ENCODE measurements at places on chromosomes 1 and 21. TPM values are rescaled to one million over a fixed set of nuclear protein-coding genes. Genes with fewer than 3 reads are reported as not detected.

The ZNHIT6 gene
- 14.8 TPM for total RNA-seq

The SPRR1B gene
- total RNA-seq = not detected

The IGSF3 gene
- total RNA-seq = 0.14 TPM

The SH3BGR gene
- 1.3 TPM for total RNA-seq

The HES5 gene
- not detected for total RNA-seq

The SAMD11 gene
- total RNA-seq = not detected

The CR1L gene
- 0.98 TPM for total RNA-seq

The NPPA gene
- not detected for total RNA-seq

The STK40 gene
- total RNA-seq = 65.3 TPM

The KLHDC8A gene
- not detected for total RNA-seq

The KCNH1 gene
- not detected for total RNA-seq

The CRP gene
- not detected for total RNA-seq

The LRRC38 gene
- total RNA-seq = not detected

The FMN2 gene
- total RNA-seq = not detected

The RNU1-1 gene
- total RNA-seq = 3,038 TPM

The PTPRC gene
- 1,142 TPM for total RNA-seq

The SPATA17 gene
- not detected for total RNA-seq

The MED8 gene
- 17.8 TPM for total RNA-seq

The EXTL1 gene
- total RNA-seq = not detected

The FCRL2 gene
- total RNA-seq = 0.88 TPM

The UBE4B gene
- 41.4 TPM for total RNA-seq

The PCP4L1 gene
- not detected for total RNA-seq

The ITGB2 gene
- 1,393 TPM for total RNA-seq

The REG4 gene
- total RNA-seq = not detected

The HIVEP3 gene
- total RNA-seq = 29.8 TPM

The BTBD19 gene
- 4.4 TPM for total RNA-seq

The KRTAP21-1 gene
- total RNA-seq = not detected

The MROH9 gene
- total RNA-seq = not detected

The PLXNA2 gene
- 8.4 TPM for total RNA-seq

The FALEC gene
- not detected for total RNA-seq

The GNPAT gene
- total RNA-seq = 20.5 TPM

The TSSK3 gene
- total RNA-seq = 1.4 TPM

The ILDR2 gene
- total RNA-seq = 4.3 TPM

The SYT6 gene
- total RNA-seq = 0.13 TPM

The FABP3 gene
- total RNA-seq = not detected

The ARMH1 gene
- total RNA-seq = 25.5 TPM

The AMPD1 gene
- total RNA-seq = not detected

The NMNAT2 gene
- not detected for total RNA-seq

The STUM gene
- not detected for total RNA-seq

The NEGR1 gene
- total RNA-seq = 1.3 TPM

The SV2A gene
- total RNA-seq = 1.3 TPM

The CYP4X1 gene
- total RNA-seq = not detected

The MX2 gene
- total RNA-seq = 73.9 TPM

The CYP4Z1 gene
- total RNA-seq = not detected

The CYP4A11 gene
- not detected for total RNA-seq

The FCRL5 gene
- total RNA-seq = 3.6 TPM

The FLG2 gene
- total RNA-seq = not detected

The STPG1 gene
- total RNA-seq = 1.7 TPM

The DISC1 gene
- total RNA-seq = 10.7 TPM

The ADSS2 gene
- 54.8 TPM for total RNA-seq

The PTGFR gene
- not detected for total RNA-seq

The PTPN7 gene
- total RNA-seq = 196 TPM

The IFNLR1 gene
- total RNA-seq = 2.5 TPM

Data from natural killer cell (primary cell).